ENCODE measurements at places on chromosomes 12 and 14.
A peak's percentile ranks its signal among the peaks of the same experiment; 100 is the strongest.

GRCh38 chr12:71014180-71014785 is 93.7 kb upstream of the PTPRR start:
- peak; percentile 10 for DNase-seq

DNA sequence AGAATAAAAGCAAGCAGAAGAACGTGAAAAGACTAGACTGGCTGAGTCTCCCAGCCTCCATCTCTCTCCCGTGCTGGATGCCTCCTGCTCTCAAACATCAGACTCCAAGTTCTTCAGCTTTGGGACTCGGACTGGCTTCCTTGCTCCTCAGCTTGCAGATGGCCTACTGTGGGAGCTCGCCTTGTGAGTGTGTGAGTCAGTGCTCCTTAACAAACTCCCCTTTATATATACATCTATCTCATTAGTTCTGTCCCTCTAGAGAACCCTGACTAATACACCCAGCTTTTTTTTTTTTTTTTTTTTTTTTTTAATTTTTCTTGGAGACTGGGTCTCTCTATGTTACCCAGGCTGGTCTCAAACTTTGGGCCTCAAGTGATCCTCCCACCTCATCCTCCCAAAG is 46.9 kb downstream of the ACTN1 start:
- DNase-seq: no peak

GRCh38 chr12:92929983-92930382 is 888 bp upstream of the EEA1 start:
- DNase-seq: no peak

GRCh38 chr12:119883237-119883636 is 6.1 kb upstream of the CIT start:
- DNase-seq: no peak

GRCh38 chr12:79329933-79330332 is 360.8 kb downstream of the PAWR start:
- no peak for DNase-seq

- no peak for DNase-seq
Measured at GRCh38 chr14:74549588-74549987, 56.0 kb downstream of the ISCA2 start.

DNA sequence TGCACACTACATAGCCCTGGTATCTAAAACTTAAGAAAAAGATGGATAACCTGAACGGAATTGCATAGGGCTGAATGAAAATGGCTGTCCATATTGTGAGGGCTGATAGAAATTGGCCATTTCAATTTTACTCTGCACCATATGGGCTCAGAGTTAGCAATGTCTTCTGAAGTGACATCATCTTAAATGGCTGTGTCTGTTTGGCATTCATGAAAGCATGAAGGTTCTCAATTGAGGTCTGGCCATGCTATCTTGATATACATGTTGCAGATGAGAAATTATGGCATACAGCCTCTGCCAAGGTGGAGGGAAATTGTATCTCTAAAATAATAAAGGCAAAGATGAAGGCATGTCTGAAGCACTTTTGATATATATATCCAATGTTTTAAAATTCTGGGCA is 226.0 kb upstream of the PDE3A start:
- DNase-seq: peak; percentile 11

Data from brain pericyte (primary cell).